ENCODE measurements at places on chromosomes 12 and 14. TPM values are rescaled to one million over a fixed set of nuclear protein-coding genes. Genes with fewer than 3 reads are reported as not detected.

DNA sequence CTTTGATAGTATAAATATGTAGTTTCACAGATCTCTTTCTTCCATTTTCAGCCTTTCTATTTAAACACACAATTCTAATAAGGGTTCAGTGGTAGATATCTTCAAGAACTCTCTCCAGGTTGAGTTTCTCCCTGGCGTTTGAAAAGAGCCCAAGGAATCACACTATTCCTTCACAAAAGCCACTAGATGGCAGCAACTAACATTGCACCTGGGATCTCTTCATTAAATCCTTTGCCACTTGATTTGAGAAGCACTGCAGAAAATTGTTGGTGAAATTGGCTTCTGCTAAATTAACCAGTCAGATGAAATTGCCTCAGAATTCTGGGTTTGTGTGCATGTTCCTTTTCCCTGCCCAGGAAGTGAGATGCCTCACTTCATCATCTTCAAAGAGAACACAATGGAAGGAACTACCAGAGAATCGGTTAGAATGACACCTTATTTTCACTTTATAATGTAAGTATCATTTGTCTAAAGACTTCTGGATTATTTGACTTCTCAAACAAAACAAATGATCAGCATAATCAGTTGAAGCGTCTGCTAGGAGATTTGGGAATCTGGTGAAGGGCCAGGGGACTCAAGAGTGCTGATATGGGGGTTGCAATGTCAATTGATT lies 6.8 kb downstream of the CCDC198 start:
- DNase-seq, result no peak

Gene SLCO1B1
- total RNA-seq, result not detected

DNA sequence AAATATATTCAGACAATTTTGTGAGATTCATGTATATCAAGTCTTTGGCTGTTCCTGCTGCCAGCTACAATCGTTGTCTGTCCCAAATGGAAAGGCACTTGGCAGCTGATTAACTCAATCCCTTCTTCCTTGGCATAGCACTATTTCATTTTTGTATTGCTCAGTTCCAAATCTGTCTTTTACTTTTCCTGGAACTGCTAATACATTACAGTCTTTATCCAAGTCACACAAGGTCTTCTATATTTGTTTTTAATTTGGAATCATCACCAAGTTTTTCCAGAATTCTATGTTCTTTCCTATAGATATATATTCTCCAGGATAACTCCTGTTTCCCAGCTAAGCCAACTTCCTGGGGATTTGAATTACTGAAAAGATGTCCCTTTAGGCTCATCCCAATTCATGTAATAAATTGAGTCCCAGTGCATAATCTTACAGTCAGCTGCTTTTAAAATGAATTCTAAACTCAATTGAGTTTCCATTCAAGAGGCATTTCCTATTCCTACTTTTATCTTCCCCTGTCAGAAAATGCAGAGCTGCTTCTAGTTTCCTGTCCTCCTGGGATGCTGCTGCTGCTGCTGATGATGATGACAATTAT lies 45.9 kb downstream of the DYRK2 start:
- no peak for DNase-seq

DNA sequence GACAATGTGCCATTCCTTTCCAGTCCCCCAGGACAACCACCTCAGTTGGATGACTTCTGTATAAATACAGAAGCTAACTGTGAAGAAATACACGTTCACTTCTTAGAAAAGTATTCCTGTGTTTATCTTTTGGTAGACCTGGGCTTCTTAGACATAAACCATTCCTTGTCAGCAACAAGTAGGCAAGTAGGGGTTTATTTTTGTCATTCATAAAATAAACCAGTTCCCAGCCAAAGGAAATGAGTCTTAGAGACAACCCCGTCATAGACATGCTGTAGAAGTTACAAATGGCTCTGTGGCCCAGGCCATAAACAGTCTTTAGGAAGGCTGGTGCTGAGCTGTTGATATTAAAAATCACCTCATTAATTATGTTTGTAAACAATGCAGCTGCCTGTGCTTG lies 243.2 kb downstream of the SPTSSA start:
- DNase-seq, result no peak

DNA sequence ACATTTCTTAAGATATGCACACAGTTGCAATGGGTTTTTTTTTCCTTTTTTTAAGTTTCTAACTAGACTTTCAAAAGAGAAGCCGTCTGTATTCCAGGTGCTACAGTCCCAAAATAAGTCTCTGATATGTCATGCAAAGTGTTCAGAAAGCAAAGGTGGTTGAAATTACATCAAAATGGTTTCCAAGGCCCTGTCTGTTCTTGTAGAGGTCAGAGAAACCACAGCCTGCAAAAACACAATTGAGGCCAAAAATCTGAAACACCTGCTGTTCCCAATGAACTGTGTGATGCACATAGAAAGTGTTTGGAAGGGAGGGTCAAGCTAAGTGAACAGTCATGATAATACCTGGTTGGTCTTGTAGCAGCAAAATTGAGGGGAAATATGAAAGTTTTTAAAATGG lies 91.0 kb downstream of the VRK1 start:
- no peak for DNase-seq

DNA sequence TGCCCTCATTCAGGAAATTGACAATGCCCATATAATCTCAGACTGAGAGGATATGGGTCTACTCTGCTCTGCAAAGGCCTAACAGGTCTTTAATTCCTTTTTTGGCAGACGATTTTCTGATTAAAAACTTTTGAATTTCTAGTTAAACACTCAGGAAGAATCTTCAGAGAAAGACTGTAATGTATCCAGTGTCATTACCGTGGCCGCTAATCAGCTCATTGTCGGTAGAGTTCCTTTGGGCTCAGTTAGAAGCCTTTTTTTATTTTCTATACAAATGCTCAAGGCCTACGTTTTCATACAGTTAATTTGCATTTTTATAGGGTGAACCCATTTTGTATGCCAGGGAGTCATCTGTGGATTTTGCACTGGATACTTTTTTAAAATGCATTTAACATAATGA lies 549.9 kb downstream of the RPS29 start:
- DNase-seq, result no peak

Data from ureter (tissue), 1 donor.